ENCODE measurements at places on chromosomes 1 and 21. TPM values are rescaled to one million over a fixed set of nuclear protein-coding genes. Genes with fewer than 3 reads are reported as not detected.
A peak's percentile ranks its signal among the peaks of the same experiment; 100 is the strongest.

Gene NUF2
- 1.8 TPM for total RNA-seq

DNA sequence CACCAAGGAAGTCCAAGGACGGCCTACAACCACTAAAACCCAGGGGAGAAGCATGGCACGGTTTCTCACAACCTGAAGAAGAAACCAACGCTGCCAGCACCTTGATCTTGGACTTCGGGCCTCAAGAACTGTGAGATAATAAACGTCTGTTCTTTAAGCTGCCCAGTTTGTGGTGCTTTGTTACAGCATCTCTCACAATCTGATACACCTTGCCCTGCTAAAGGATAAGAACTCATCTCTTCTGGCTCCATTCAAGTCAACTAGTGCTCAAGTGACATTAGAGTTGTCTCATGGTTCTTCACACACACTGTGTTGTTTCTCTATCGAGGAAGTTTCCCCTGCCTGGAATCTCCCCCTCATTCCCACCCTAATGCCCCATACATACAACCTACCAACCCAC is 314.4 kb upstream of the RUNX1 start:
- no peaks in the 10 kb centered on the region for H3K4me1 ChIP-seq
- no peaks in the 10 kb centered on the region for H3K27me3 ChIP-seq
- no peak overlapping the region for H3K4me3 ChIP-seq
- H3K27ac ChIP-seq, result no peak overlapping the region
- no peak for DNase-seq

Gene NAXE
- total RNA-seq, result 23.3 TPM

GRCh38 chr1:82517586-82517985 is 716.9 kb downstream of the ADGRL2 start:
- H3K4me1 ChIP-seq, result no peaks in the 10 kb centered on the region
- DNase-seq, result no peak
- no peaks in the 10 kb centered on the region for H3K36me3 ChIP-seq
- H3K27me3 ChIP-seq, result no peaks in the 10 kb centered on the region

Gene KDF1
- 1.2 TPM for total RNA-seq

GRCh38 chr21:36554411-36555157 is 74.7 kb upstream of the CLDN14 start:
- H3K4me3 ChIP-seq, result no peak overlapping the region
- no peak for DNase-seq
- no peaks in the 10 kb centered on the region for H3K36me3 ChIP-seq
- H3K27ac ChIP-seq, result no peak overlapping the region

DNA sequence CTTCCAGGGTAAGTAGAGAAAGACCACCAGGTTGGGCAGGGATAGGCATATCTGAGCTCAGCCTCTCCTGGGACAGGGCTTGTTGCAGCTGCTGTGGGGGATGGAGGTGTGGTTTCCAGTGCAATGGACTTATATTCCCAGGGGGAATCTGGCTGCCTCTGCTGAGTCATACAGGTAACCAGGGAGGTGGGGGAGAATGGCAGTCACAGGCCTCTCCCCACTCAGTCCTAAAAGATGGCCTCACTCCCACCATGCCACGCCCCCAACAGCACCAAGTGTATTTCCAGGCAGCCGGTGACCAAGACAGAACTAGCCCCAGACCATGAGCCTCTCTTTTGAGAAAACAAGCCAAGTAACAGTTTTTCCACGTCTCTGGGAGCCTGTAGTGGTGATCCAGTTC is 1240.7 kb downstream of the BRINP3 start:
- no peaks in the 10 kb centered on the region for H3K36me3 ChIP-seq
- no peak overlapping the region for H3K4me3 ChIP-seq
- DNase-seq, result no peak
- no peaks in the 10 kb centered on the region for H3K4me1 ChIP-seq

DNA sequence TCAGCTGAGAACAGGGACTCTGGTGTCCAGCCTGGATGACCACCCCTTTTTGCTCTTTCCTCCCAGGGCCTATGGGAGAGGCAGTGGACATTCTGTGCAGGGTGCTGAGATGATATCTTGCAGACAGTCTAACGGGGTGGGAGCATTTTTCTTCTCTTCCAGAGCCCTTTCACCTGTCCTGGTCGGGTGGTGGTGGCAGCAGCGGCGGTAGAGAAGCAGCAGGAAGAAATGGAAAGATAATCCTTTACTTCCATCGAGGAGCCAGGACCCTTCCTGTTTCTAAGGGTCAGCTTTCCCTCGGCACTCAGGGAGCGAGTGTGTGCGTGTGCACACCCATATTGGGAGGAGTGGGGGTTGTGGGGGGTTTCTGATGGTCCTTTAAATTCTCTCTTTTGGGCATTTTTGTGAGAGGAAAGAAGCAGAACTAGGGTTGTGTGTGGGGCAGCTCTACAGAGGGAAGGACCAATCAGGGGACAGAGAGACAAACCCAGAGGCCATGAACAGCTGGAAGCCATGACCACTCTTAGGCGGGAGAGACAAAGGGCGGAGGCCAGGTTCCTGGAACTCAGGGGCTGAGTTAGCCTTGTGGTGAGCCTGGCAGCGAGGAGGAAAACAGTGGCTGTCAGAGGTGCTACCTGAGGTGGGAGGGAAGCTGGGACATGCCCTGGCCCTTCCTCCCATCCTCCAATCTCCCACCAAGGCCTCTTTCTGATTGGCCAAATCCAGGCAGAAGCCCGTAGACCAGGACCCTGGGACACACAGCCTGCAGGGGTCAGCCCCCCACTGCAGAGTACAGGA is 31.2 kb upstream of the CSF3R start:
- H3K4me1 ChIP-seq, result no peaks in the 10 kb centered on the region
- no peaks in the 10 kb centered on the region for H3K36me3 ChIP-seq
- H3K27me3 ChIP-seq, result no peaks in the 10 kb centered on the region
- no peak for DNase-seq
- H3K4me3 ChIP-seq, result no peak overlapping the region

Gene FAM72C
- total RNA-seq, result not detected

DNA sequence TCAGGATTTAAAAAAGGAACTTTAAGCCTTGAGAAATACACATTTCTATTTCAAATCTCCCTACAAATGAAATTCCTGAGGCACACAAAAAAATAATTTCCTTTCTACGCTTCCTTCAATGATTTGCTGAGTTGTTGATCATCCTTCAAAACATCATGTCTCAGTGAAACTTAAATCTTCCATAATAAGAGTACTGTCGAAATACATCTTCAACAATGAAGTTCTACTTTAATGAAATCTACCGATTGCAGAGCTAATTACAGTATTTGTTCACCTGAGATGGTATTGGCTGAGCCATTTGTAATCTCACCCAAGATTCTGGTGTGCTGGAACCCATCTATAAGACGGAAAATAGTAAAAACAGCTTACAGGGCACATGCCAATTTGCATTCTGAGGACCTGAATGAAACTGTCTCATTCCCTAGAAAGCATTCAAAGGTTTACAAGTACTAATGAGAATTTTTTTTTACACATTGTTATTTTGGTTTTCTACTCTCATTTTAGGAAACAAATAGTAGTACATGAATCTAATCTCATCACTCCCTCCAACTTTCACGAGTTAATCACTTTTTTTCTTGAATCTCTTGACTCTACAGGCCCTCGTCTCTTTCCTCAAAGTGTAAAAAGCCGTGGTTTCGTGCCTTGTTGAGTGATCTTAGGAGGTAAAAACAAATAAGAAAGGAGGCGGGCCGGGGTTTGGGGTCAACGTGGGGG is 1.1 kb downstream of the CHML start:
- no peak for DNase-seq
- peaks cover 17% of the 10 kb centered on the region for H3K4me1 ChIP-seq
- H3K27ac ChIP-seq, result no peak overlapping the region
- no peaks in the 10 kb centered on the region for H3K27me3 ChIP-seq
- peaks cover 5% of the 10 kb centered on the region for H3K36me3 ChIP-seq
- H3K4me3 ChIP-seq, result peak overlapping the region; percentile 87

Gene SLAMF8
- not detected for total RNA-seq

- H3K4me3 ChIP-seq, result no peak overlapping the region
- peaks cover 5% of the 10 kb centered on the region for H3K36me3 ChIP-seq
- no peaks in the 10 kb centered on the region for H3K27me3 ChIP-seq
- DNase-seq, result no peak
- H3K27ac ChIP-seq, result no peak overlapping the region
- H3K4me1 ChIP-seq, result peaks cover 10% of the 10 kb centered on the region
These were observed 62.5 kb downstream of the ASH1L start for GRCh38 chr1:155499953-155500639.

Gene HCRTR1
- total RNA-seq, result not detected

Gene LRRC53
- not detected for total RNA-seq

DNA sequence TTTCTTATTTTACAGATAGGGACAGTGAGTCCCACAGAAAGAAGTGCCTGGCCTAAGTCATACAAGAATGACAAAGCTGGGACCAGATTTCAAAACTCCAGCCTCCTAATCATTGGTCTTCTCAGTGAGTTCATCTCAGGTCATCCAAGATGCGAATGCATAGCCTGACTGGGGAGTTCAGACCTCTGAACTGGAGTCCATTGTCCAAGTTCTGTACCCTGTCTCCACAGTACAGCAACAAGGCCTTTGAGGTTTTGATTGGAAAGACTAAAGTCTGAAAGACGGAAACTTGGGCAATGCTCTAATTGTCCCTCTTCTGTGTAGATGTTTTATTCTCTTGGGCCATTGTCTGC is 62.0 kb downstream of the TNN start:
- H3K4me3 ChIP-seq, result no peak overlapping the region
- H3K4me1 ChIP-seq, result peaks cover 2% of the 10 kb centered on the region
- no peak overlapping the region for H3K27ac ChIP-seq
- H3K36me3 ChIP-seq, result no peaks in the 10 kb centered on the region
- peaks cover 2% of the 10 kb centered on the region for H3K27me3 ChIP-seq
- no peak for DNase-seq

DNA sequence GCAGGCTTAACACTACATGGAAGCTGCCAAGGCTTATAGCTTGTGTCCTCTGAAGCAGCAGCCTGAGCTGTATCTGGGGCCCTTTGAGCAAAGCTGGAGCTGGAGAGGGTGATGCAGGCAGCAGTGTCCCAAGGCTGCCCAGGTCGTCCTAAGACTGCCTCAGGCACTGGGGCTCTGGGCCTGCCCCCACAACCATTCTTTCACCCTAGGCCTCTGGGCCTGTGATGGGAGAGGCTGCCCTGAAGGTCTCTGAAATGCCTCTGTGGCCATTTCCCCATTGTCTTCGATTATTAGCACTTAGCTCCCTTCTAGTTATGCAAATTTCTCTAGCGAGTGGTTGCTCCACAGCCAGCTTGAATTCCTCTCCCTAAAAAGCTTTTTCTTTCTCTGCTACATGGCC is 142.0 kb downstream of the LRIG2 start:
- no peak overlapping the region for H3K27ac ChIP-seq
- no peak for DNase-seq
- H3K36me3 ChIP-seq, result no peaks in the 10 kb centered on the region
- no peaks in the 10 kb centered on the region for H3K4me1 ChIP-seq
- no peak overlapping the region for H3K4me3 ChIP-seq

Gene PRAMEF8
- total RNA-seq, result not detected

- H3K27me3 ChIP-seq, result no peaks in the 10 kb centered on the region
- DNase-seq, result no peak
- H3K4me1 ChIP-seq, result peaks cover 12% of the 10 kb centered on the region
- no peak overlapping the region for H3K27ac ChIP-seq
- peaks cover 25% of the 10 kb centered on the region for H3K36me3 ChIP-seq
- H3K4me3 ChIP-seq, result no peak overlapping the region
These were observed 10.4 kb downstream of the KYAT3 start for GRCh38 chr1:88982055-88982454.

- H3K36me3 ChIP-seq, result peaks cover 28% of the 10 kb centered on the region
- DNase-seq, result no peak
- no peak overlapping the region for H3K27ac ChIP-seq
These were observed 39.6 kb upstream of the PRSS38 start for GRCh38 chr1:227775841-227776240.

GRCh38 chr1:180136331-180136967 is 18.2 kb upstream of the QSOX1 start:
- H3K4me1 ChIP-seq, result no peaks in the 10 kb centered on the region
- peaks cover 8% of the 10 kb centered on the region for H3K27me3 ChIP-seq
- H3K27ac ChIP-seq, result no peak overlapping the region
- no peak for DNase-seq
- H3K36me3 ChIP-seq, result no peaks in the 10 kb centered on the region

Gene NTMT2
- not detected for total RNA-seq

Gene TDRD5
- not detected for total RNA-seq

- DNase-seq, result no peak
- no peak overlapping the region for H3K27ac ChIP-seq
- no peaks in the 10 kb centered on the region for H3K36me3 ChIP-seq
These were observed 246.8 kb downstream of the LMO4 start for GRCh38 chr1:87575528-87575927.

- no peak overlapping the region for H3K4me3 ChIP-seq
- no peak overlapping the region for H3K27ac ChIP-seq
- H3K36me3 ChIP-seq, result no peaks in the 10 kb centered on the region
- no peak for DNase-seq
These were observed 91.3 kb upstream of the HNRNPU start for GRCh38 chr1:244955661-244956060.

Gene VANGL2
- total RNA-seq, result not detected

GRCh38 chr1:40309374-40310128 is 7.5 kb downstream of the COL9A2 start:
- H3K4me3 ChIP-seq, result no peak overlapping the region
- peaks cover 21% of the 10 kb centered on the region for H3K4me1 ChIP-seq
- no peaks in the 10 kb centered on the region for H3K27me3 ChIP-seq
- H3K27ac ChIP-seq, result no peak overlapping the region
- H3K36me3 ChIP-seq, result no peaks in the 10 kb centered on the region

GRCh38 chr1:173871091-173871490 is 2.9 kb downstream of the ZBTB37 start:
- H3K4me3 ChIP-seq, result no peak overlapping the region
- no peak for DNase-seq
- no peak overlapping the region for H3K27ac ChIP-seq
- H3K36me3 ChIP-seq, result peaks cover 26% of the 10 kb centered on the region
- H3K4me1 ChIP-seq, result peaks cover 47% of the 10 kb centered on the region
- H3K27me3 ChIP-seq, result no peaks in the 10 kb centered on the region

Gene SORT1
- total RNA-seq, result 0.73 TPM

- H3K27me3 ChIP-seq, result peaks cover 5% of the 10 kb centered on the region
- H3K4me3 ChIP-seq, result no peak overlapping the region
- H3K36me3 ChIP-seq, result no peaks in the 10 kb centered on the region
- no peaks in the 10 kb centered on the region for H3K4me1 ChIP-seq
- H3K27ac ChIP-seq, result no peak overlapping the region
These were observed 32.4 kb upstream of the PGBD5 start for GRCh38 chr1:230458509-230458908.

GRCh38 chr1:97433094-97433823 is 487.6 kb downstream of the DPYD start:
- DNase-seq, result no peak
- H3K4me1 ChIP-seq, result no peaks in the 10 kb centered on the region
- no peaks in the 10 kb centered on the region for H3K27me3 ChIP-seq
- H3K36me3 ChIP-seq, result peaks cover 3% of the 10 kb centered on the region
- no peak overlapping the region for H3K4me3 ChIP-seq

Gene CACYBP
- 146 TPM for total RNA-seq

Data from CD4-positive, alpha-beta T cell (primary cell).